Sigmoid colon (tissue), 7 donors: ENCODE measurements at places on chromosomes 16 and 17. TPM values are rescaled to one million over a fixed set of nuclear protein-coding genes. Genes with fewer than 3 reads are reported as not detected.

DNA sequence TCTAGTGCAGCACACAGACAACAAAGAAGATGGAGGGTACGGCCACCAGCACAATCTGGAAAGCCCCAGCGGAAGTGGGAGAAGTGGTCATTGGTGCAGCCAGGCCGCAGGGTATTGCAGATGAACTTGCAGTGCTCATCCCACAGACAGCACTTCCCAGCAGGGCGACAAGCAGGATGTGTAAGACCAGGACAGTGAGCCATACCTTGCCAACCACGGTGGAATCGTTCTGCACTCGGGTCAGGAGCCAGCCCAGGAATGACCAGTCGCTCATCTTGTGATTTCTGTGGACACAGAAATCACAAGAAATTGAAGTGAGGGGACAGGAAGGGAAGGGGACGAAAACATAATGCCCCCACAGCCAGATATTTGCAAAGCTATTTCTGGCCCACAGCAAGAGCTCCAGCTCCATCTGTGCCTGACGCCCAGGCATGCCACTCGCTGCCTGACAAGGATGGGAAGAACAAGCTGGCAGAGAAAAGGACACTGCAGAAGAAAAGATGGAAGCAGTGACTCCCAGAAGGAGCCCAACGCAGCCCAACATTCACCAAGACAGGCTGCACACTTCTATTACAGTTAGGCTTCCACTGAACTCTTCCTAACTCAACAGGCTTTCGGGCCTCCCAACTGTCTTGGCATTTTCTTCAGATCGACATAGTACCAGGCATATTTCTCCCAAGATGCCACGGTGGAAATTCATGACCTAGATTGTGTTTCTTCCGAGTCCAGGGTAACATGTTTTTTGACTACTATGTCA is 17.5 kb upstream of the MYO18A start:
- no peak for DNase-seq

The RUSF1 gene
- total RNA-seq, result 31.6 TPM

GRCh38 chr16:67241008-67241900 is 6.0 kb downstream of the FHOD1 start:
- no peak for DNase-seq

The TBX21 gene
- total RNA-seq, result 0.41 TPM

The NOTUM gene
- not detected for total RNA-seq

- DNase-seq, result no peak
These were observed 8.7 kb upstream of the RNPS1 start for GRCh38 chr16:2276368-2277195.
